NCI-H2107 (cell line): ENCODE measurements at places on chromosomes 12 and 14.

DNA sequence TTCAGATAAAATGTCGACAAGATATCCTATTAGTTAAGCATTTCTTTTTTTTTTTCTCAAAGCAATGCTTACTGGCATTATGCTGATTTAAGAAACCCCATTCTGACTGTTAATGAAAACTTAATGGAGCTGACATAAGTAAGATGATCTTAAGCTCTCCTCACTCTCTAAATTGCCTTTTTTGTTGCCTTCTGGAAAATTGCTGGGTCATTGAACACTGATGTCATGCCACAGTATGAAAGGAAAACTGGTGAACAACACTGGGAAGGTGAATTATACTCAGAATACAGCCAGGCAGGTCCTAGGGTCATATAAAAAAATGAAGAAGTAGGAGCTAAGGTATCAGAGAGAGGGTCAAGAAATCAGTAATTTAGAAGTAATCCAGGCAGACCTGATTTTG is 179.9 kb downstream of the BTG1 start:
- DNase-seq: no peak

DNA sequence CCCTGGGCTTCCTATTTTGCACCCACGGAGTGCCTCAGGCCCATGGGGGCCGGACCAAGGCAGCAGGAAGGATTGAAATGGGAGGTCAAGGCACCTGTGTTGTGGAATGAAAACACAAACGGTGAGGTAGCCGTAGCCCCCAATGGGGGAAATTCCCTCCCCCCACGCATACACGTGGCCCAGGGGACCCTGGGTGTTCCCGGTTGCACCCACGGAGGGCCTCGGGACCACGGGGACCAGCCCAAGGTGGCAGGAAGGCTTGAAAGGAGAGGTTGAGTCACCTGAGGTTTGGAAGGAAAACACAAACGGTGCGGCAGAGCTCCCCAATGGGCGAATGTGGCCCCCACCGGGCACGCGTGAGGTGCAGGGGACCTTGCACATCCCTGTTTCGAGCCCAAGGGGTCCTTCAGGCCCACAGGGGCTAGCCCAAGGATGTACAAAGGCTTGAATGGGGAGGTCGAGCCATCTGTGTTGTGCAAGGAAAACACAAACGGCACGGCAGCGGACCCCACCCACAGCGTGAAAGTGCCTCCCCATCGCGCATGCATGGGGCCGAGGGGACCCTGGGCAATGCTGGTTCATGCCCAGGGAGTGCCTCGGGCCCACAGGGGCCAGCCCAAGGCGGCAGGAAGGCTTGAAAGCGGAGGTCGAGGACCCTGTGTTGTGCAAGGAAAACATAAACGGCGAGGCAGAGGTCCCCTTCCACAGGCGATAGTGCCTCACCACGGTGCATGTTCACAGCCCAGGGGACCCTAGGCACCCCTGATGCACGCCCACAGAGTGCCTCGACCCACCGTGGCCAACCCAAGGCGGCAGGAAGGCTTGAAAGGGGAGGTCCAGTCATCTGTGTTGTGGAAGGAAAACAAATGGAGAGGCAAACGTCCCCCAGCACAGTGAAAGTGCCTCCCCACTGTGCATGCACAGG is 376.7 kb downstream of the ALG10 start:
- no peak for DNase-seq

DNA sequence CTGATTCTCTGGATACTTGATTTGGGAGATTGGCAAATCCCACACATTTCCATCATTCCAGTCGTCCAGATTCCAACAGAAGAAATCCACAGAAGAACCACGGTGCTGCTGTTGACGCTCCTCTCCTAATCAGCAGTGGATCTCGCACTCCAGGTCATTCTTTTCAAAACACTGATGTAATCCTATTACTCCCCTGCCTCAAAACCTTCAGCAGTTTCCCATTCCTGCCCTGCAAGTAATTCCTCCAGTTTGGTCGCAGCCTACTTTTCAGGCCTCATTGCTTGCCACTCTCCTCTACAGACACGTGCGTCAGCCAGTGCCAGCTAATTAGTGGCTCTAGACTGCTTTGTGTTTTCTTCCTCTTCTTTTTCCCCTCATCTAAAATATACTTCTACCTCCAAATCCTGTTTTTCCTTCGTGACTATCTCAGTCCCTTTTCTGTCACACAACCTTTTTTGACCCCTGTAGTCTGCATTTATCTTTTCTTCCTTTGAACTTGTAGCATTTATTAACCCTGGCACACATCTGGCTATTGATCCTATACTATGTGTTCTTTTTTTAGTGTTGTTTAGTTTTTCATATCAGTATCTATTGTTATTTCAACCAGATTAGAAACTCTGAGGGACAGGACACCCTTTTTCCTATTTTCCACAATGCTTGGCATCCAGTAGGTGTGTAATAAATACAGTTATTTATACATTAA is 36.8 kb downstream of the PRORP start:
- no peak for DNase-seq

GRCh38 chr14:34853041-34853440 is 22.1 kb downstream of the BAZ1A start:
- no peak for DNase-seq

DNA sequence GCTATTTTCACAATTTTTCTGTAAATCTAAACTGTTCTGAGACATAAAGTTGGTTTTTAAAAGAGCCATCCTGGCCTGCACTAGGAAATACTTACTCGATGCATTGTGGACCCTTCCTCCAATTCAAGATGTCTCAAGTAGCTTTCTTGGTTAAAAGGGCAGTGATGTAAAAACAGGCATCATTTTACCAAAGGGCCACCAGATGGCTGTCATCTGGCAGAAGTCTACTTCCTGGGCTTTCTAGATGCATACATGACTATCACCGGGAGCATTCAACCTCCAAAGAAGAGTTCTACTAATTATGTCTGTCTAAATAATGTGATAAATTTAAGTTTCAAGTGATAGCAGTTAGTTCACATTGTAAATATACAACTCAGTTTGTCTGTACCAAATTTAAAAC is 96.8 kb upstream of the FRMD6 start:
- no peak for DNase-seq

DNA sequence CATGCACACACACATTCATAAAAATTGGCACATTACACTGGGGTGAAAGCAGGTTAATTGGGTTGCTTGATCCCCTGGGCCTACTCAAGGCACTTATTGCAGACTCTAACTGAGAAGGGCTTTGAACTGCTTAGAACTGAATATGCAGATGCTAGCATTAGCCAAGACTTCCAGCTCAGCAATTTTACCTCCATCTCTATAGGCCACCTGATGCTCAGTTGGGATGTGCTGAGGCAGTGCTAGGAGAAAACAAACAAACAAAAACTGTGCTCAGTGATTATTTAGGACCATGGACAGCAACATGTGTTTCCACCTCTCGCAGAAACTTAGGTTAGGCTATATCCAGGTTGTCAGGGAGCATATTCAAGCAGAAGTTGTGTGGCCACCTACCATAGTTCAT is 124.8 kb upstream of the WSCD2 start:
- DNase-seq: no peak

DNA sequence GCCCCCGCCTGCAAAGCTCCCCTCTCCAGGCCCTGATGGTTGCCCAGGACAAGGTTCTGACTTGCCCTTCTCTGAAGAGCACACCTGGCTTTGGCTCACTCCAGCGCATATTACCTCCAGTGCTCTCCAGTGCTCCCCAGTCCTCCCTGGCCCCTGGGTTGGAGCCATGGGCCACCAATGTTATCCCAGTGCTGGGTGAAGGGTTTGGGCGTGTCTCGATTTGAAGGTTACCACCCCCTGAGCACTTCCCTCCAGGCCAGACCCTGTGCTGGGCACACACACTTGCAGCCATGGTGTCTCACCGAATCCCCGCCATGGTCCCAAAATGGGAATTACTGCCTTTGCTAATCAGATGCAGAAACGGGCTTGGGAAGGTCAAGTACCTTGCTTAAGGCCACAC is 11.1 kb downstream of the RITA1 start:
- DNase-seq: no peak

- DNase-seq: no peak
Observed at GRCh38 chr12:132290203-132290540, 39.2 kb downstream of the GALNT9 start.

DNA sequence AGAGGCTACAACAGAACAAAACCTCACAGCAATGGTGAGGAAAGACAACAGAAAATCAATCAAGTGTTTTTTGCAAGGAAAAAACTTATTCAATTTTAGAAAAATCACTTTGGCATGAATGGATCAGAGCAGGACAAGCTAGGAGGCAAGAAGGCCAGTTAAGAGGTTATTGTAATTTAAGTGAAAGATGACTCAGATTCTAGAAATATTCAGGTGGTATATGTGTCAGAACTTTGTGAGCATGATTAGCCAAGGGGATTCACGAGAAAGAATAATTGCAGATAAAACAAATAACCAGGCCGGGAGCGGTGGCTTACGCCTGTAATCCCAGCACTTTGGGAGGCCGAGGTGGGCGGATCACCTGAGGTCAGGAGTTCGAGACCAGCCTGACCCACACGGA is 12.7 kb downstream of the GCH1 start:
- no peak for DNase-seq

DNA sequence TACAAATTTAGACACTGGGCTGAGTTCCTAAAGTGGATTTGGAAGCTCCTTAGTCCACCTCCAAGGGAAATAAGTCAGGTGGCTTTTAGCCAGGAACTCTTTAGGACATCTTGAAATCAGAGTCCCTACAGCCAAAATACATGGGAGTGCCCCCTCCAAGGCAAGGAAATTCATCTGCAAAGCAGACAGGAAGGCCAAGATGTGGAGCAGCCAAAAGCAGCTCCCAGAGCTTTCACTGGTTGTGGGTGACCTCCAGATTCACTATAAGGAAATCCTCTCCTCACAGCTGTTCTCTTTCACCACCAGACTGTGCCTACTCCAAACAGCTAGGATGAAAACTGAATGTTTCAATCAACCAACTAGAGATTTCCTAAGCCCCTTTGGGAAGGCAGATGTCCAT is 6.6 kb downstream of the TTC9 start:
- DNase-seq: no peak

GRCh38 chr12:108065069-108065468 is 64.0 kb upstream of the WSCD2 start:
- no peak for DNase-seq

GRCh38 chr12:5864972-5865371 is 80.1 kb downstream of the ANO2 start:
- DNase-seq: no peak

- no peak for DNase-seq
Observed at GRCh38 chr14:75279763-75280290, 1.2 kb downstream of the FOS start.

DNA sequence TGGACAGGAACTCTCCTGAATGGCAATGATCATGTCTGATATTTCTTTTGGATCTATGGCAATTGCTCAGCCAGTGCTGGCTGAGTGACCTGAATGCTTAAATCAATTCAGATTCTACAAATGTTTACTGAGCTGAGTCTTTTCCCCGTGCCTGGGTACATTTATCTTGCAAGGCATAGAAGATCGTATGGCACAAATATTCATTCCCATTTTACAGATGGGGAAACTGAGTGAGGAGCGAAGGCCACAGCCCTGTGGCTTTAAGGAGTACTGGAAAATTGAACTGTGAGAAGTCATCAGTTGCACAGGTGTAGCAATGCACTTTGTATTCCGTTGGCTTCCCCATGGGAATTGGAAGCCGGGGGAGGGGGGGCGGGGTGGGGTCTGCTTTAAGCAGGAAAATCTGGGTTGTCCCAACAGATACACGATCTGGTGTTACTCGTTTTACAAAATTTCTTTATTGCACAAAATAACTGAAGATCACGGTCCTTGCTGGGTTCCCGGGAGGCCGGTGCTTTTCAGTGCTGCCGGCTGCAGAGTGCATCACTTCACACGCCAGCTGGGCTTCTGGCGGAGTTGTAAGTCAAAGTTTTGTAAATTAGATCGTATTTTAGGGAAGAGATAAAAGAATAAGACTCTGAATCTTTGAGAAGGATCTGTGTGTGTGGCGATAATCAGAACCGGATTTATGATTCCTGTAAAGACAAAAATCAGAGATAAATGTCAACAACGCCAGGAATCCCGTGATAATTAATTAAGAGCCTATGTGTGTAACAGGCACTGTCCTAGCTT is 75.0 kb upstream of the MAP1LC3B2 start:
- no peak for DNase-seq

DNA sequence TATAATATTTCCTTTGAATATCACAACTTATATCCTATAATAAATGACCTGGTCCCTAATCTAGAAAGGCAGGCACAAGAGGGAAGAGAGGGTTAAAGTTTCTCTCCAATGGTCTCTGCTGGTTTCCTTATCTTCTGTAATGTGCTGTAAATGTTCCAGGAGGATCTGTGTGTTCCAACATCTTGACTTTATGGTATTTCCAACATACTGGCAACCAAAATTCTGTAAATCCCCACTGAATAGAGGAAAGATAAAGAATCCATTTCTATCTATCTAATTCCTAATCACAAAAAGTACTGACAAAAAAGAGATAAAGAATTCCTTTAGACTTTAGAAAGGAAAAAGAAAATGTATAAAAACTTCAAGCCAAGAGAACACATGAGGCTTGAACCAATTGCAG is 146.4 kb upstream of the CCDC198 start:
- DNase-seq: no peak

DNA sequence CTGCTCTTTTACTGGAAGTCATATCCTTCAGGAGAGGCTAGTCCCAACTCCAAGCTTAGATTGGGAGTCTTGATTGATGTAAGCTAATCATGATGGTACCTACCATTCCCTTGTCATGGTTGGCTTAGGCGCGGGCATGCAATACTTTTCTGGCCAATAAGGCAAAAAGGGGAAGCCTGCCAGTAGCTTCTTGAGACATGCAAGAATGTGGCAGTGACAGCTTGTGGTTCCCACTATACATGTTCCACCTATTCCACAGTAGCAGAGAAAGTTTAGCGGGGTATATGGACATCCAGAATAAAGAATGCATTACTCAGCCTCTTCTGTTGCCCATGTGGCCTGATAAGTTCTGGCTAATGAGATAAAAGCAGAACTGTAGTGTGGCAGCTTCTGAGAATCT is 55.0 kb downstream of the AP5M1 start:
- no peak for DNase-seq

- DNase-seq: no peak
Observed at GRCh38 chr12:32533971-32534590, 134.7 kb downstream of the FGD4 start.

DNA sequence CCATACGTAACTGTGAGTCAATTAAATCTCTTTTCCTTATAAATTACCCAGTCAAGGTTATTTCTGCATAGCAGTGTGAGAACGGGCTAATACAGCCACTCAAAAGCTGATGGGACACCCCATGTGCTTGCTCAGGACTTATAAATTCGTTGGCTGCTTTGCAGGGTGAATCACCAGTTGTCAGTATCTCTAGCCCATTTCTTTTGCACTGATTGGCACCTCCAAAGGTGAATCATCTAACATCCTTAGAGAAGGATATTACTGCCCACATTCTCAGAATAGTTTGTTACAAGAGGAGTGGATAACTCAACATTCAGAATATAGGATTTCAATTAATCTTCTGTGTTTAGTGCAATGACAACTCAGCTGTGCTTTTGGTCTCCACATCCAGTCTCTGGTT is 601.5 kb downstream of the KCNH5 start:
- DNase-seq: no peak

- no peak for DNase-seq
Observed at GRCh38 chr14:99724196-99724891, 40.2 kb downstream of the CYP46A1 start.
